ENCODE measurements at places on chromosomes 12 and 14.
A peak's percentile ranks its signal among the peaks of the same experiment; 100 is the strongest.

GRCh38 chr12:107339932-107340331 is 246.6 kb upstream of the CRY1 start:
- no peak for DNase-seq

- DNase-seq, result peak; percentile 82
Observed at GRCh38 chr14:40417777-40418401, 985.7 kb upstream of the FBXO33 start.

DNA sequence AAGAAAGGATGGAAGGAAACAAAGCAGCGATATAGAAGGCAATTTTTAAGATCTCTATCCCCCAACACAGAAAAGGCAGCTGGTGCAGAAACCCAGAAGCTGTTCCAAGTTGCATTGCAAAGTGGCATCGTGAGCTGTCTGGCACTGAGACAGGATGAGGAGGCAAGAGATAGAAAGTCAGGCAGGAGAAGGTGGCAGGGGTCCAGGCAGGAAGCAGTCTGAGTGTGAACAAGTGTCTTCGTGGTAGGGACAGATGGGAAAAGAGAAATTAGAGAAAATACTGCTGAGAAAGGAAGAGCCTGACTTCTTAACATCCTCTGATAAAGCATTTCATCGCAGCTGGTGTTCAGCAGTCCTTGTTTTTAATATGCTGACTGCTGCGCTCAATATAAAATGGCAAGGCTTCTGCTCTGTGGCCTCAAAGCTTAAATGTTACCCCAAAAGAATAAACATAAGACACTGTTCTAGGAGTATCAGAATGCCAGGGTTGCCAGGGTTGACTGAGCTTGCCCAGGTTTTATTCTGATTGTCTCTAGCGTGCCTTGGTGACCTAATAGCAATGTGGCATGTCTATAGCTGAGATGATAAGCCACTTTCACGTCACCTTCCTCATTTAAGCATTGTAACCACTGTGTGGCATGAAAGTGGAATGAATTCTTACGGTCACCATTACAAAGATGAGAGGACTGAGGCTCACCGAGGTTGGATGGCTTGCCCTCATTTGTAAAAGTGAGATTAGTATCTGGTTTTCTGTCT is 397.6 kb downstream of the NUAK1 start:
- no peak for DNase-seq

DNA sequence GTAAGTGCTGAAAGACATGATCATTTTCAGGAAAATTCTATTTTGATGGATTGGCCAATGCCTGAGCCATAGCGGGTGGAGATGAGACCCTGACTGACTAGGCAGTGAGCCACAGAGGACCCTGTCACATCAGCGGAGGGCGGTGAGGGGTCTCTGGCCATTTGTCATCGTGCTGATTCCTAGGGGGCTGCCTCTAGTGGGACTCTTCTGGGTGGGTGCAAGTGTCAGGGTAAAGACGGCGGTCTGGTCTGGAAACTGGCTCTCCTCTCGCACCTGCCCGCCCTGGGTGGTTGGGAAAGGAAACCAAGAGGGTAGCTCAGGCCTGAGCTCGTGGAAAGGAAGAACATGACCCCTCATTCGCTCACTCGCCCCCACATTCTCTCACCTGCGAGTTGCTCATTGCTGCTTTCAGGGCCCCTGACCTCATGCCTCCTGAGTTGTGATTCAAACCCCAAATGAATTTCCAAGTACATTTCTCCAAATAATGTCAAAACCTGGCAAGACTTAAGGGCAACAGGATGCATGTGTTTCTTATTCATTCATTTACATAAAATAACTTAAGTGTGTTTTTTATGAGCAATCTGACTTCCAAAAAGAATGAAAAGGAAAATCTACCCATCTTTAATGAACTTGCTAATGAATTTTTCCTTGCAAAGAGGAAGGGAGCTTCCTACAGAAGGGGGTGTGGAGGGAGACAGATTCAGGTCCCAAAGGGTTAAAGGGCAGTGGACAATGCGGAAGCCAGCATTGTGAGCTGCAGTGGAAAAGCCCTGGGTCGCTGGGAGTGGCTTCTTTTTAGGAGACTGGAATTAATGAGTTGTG is 12.8 kb downstream of the MEG3 start:
- no peak for DNase-seq

DNA sequence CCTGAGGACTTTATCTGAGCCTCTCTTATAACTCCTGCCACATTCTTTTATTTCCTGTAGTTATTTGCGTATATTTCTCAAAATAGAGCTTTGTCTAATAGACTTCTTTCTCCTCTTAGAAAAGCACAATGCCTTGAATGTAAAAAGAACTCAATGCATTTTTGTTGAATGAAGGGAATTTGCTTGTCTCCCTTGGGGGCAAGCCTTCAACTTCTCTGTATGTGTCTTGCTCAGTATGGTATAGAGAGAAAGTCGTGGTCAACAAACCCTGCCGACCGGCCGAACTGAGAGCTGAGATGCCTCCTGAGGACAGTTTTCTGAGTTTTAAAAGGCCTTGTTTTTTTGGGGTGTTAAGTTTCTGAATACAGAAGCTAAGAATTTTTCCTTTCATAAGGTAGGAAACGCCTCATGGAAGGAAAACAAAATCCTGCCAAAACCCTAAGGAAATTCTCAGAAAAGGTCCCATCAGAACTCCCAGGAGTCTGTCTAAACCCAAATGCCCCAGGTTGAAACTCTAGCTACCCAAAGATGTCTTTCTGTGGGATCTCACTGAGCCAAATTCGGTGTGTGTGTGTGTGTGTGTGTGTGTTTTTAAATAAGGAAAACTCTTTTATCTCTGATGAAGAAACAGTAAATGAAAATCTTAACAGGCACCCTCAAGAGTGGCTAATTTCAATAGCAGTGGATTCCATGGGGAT is 136.6 kb downstream of the C12orf75 start:
- DNase-seq, result no peak

DNA sequence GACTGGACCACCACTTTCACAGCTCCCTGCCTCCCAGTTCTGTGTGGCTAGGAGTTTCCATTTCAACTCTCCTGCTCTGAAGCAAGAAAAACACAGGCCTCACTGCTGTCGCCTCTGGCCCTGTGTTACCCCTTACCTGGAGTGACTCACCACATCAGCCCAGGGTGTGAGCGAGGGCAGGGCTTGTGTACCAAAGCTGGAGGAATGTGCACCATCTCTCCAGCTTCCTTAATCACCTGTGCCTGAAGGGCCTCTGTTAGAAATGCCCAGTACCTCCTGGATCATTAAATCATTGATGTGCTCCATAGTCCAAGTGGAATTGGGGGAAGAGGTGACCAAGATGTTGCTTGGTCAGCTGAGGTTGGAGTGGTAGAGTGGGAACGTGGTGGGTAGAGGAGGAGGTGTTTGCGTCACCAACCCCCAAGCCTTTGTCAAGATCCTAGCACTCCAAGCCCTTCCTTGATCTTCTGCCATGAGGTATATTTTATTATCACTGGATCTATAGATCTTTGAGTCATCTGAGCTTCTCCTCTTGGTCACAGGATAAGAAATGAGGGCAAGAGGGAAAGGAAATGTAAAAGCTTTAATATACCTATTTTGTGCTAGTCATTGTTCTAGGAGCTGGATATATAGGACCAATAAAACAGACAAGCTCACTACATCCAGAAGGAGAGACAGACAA is 51.3 kb downstream of the SSPN start:
- peak; percentile 19 for DNase-seq

GRCh38 chr12:131020326-131021153 is 66.8 kb downstream of the ADGRD1 start:
- no peak for DNase-seq
